Neuronal stem cell (in vitro differentiated cells): ENCODE measurements at places on chromosomes 1 and 21.

DNA sequence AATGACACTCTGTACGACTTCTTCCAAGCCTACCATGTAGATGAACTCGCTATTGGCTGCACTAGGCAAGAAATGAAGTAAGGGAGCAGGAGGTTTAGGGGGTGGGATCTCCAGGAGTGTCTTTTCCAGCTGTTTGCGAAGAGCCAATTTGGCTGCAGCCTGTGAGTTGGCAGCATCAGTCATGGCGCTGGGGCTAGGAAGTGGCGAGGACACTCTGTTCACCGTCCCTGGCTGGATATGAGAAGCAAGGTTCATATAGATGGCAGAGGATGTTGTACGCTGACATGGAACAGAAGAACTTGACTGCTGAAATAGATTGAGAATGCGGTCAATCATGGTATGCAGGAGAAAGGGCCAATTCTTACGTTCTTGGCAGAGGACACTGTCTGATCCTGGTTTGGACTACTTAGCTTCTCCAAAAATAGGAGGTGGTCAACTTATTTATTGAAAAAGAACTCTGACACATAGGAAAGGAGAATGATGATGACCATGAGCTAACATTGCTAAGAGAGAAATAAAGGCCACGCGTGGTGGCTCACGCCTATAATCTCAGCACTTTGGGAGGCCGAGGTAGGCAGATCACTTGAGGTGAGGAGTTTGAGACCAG lies 41.2 kb downstream of the SLC27A3 start:
- DNase-seq = no peak

GRCh38 chr1:18178111-18178510 lies 70.5 kb downstream of the IGSF21 start:
- DNase-seq = no peak

DNA sequence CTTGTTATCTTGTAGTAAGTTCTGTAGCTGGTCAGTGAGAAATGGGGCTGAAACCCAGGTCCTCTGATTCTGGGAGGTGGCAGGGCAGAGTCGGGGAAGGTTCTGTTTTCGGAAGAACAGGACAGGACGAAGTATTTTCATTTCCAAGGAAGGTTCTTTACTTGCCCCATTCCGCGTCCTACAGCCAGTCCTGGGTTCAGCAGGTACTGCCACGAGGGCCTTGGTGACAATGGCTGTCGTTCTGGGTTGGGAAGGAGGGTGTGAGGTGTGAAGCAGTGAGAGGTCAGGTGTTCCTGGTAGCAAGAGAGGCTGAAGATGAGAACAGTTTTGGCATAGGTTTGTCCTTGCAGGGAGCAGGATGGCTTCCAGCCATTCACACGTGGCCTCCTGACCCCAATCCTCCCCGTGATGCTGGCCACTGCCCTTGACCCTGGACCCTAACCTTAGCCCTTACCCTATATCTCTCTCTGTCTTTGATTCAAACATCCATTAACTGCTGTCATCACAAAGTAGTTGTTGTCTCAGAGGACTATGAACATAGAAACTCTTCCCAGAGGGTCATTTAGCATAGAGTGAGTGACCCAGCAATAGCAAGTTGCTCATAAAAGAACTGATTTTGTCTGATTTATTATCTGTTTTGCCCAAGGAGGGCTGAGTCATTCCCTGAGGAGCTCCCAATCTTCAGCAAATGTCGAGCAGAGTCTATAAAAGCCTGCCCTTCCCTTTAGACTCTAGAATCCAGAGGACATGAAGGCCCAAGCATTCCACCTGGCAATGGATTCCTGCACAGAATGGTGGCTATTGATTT lies 25.0 kb downstream of the VASH2 start:
- DNase-seq = no peak

DNA sequence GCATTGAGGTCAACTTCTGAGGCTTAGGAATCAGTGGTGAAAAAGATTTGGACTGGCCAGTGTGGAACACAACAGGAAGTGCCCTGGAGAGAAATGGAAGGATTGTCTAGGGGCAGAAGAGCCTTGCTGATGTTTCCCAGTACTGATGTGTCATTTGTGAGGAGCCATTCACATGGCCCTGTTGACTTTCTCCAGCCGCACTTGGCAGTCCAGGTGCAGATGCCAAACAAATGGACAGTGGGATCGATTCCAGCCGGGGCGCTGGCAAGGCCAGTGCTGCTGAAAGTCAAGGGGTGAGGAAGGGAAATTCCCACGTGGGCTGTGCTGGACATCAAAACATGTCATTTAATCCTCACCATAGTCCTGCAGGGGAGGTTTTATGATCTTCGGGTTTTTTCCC lies 4.9 kb upstream of the TRIM63 start:
- no peak for DNase-seq

- DNase-seq = no peak
Measured at GRCh38 chr1:204443871-204444581, 32.4 kb upstream of the PPP1R15B start.

- no peak for DNase-seq
Measured at GRCh38 chr1:232620356-232620969, 9.5 kb downstream of the SIPA1L2 start.

- no peak for DNase-seq
Measured at GRCh38 chr1:86505564-86505902, 36.8 kb downstream of the CLCA1 start.

- no peak for DNase-seq
Measured at GRCh38 chr1:227308367-227309336, 9.6 kb downstream of the CDC42BPA start.
